ENCODE measurements at places on chromosomes 5 and 9.

- DNase-seq: peak; percentile 92
Measured at GRCh38 chr9:35962126-35962906, 4.4 kb upstream of the OR2S2 start.

DNA sequence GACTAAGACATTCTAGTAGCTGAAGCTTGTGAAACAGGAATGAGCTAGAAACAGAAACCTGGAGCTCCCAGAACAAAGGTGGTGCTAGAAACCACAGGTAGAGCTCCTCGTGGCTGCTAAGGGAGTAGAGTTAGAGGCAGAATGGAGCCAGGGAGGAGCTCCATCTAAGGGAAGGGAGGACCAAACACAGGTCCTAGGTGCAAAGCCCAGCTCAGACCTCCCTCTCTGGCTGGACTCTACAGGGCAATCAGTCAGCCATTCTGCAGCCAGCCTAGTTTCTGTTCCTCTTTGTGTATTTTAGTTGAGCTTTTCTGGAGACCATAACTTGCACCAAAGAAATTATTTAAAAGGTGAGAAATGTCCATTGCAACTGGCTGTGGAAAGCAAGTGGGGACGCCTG, 70.4 kb downstream of the CRB2 start:
- DNase-seq: no peak

DNA sequence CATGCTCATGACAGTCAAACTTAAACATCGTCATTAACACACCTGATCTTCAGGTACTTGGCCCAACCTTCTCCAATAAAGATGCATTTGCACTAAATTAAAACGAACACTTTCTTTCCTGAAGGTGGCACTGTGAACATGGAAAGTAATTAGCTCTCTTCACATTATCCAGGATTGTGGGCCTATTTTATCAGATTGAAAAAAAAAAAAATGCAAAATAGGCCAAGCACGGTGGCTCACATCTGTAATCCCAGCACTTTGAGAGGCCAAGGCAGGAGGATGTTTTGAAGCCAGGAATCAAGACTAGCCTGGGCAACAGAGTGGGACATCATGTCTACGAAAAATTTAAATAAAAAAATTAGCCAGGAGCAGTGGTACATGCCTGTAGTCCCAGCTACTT, 14.4 kb upstream of the CDC20B start:
- DNase-seq: peak; percentile 30

- DNase-seq: no peak
Measured at GRCh38 chr9:12838546-12838945, 63.7 kb downstream of the LURAP1L start.

DNA sequence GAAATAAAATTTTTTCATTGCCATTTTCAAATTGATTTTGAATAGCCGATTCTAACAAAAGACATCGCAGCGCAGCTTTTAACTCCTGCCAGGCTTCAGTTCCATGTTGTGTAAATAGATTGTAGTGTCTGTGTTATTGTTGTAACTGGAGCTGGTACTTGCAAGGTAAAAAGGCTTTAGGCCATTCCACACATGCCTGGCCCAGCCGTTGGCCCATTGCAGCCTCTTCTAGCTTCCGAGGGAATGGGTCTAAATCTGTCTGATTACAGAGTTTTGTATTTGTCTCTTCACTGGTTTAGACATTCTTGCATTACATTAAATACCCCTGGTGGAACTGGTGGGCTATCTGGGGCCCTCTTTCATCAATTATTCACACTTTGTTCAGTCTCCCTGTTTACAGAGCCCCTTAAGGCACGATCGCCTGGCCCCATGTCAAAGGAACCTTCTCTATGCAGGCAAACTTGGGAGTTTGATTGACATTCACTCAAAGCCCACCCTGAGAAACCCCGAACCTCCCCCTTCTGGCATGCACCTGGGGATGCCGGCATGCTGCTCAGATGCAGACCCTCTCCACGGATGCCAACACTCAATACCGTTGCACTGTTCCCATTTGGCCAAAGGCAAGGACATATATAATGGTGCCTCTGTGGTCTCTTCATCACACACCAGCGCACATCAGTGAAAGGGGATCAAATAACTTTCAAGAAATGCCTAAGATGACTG, 281.7 kb upstream of the IRX2 start:
- DNase-seq: no peak

GRCh38 chr9:135289081-135289491, 190.5 kb upstream of the PPP1R26 start:
- DNase-seq: peak; percentile 34

DNA sequence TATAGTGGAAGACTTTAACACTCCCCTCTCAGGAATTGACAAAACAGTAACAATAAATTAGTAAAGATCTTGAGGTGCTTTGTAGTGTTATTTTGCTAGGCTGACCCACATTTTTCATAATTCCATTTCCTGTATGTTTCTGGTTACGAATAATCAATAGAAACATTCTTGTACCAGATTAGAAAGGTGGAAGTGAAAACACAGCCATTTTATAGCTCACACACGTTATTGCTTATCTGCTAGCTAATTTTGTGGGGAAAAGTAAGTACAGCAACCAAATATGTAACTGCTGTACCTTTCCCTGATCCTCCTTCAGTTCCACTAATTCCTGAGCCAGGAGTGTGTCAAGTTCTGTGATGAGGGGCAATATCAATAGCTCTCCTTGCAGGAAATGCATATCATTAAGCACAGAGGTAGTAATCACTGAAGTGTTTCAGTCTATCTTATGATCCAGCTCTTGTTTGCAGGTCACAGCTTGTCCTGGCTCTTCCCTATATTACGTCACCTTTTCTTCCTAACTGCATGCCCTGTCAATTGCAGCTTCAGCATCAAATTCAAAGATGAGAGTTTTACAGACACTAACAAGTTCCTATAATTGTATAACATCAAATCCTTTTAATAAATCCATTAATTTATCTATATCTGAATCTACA, 59.4 kb downstream of the MINAR2 start:
- DNase-seq: no peak

GRCh38 chr5:177470759-177471536, 2.5 kb downstream of the DBN1 start:
- no peak for DNase-seq

DNA sequence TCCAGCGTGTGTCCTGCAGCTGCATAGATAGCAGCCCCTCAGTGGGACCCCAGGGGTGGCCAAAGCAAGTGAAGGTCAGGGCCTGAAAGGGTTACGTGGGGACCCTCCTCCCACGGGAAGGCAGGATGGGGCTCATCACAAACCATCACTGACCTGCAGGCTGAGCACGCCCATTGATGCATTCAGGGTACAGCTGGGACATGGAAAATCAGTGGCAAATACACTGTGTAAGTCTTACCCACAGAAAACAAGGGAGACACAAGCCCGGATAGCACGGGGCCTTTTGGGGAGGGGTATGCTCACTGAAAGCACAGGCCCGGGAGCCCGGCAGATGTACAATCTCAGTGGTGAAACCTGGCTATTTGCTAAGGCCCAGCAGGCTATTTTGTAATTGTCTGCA, 49.1 kb downstream of the SEMA4D start:
- DNase-seq: no peak

All from urothelium cell line (cell line).